ENCODE measurements at places on chromosomes 5 and 9.

GRCh38 chr5:35794684-35795375 lies 61.9 kb upstream of the IL7R start:
- no peak for DNase-seq

DNA sequence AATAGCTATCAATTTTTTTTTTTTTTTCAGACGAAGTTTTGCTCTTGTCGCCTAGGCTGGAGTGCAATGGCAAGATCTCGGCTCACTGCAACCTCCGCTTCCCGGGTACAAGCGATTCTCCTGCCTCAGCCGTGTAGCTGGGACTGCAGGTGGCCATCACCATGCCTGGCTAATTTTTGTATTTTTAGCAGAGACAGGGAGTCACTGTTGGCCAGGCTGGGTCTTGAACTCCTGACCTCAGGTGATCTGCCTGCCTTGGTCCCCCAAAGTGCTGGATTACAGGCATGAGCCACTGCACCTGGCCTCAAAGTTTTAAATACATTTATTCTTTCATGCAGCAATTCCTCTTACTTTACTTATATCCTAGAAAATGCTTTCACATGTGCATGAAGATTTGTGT lies 17.6 kb downstream of the TRIM14 start:
- DNase-seq = no peak

- no peak for DNase-seq
These were observed 592.1 kb downstream of the PRELID2 start for GRCh38 chr5:145243016-145243415.

GRCh38 chr5:116441223-116441622 lies 133.4 kb downstream of the SEMA6A start:
- no peak for DNase-seq

DNA sequence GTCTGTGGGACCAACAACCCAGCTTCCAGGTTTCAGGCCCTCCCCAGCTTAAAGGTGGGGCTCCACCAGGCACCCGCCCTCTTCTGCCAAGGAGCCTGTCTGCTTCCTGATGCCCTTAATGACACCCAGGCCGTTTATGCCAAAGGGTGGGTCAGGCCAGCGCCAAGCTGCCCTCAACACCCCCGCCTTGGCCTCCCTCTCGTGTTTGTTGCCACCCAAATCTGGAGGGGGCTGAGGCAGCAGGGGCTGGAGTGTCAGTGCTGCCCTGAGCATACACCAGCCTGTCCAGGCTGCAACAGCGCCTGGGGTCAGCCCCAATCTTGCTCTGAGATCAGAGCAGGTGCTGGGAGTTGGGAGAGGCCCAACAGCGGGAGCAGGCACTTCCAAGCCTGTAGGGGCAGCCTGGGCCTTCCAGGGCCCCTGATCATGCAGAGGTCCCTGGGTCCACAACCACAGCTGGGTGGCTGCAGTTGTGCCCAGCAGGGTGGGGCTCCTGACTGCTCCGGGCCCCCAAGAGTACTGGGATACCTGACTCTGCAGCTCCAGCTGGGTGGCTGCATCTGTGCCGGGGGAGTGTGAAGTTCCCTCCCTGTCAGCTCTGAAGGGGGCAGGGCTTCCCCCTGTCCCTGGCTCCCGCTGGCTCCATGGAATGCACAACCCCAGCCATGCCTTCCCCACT lies 34.5 kb upstream of the TYRP1 start:
- no peak for DNase-seq

GRCh38 chr9:117293206-117294114 lies 121.4 kb downstream of the ASTN2 start:
- no peak for DNase-seq

DNA sequence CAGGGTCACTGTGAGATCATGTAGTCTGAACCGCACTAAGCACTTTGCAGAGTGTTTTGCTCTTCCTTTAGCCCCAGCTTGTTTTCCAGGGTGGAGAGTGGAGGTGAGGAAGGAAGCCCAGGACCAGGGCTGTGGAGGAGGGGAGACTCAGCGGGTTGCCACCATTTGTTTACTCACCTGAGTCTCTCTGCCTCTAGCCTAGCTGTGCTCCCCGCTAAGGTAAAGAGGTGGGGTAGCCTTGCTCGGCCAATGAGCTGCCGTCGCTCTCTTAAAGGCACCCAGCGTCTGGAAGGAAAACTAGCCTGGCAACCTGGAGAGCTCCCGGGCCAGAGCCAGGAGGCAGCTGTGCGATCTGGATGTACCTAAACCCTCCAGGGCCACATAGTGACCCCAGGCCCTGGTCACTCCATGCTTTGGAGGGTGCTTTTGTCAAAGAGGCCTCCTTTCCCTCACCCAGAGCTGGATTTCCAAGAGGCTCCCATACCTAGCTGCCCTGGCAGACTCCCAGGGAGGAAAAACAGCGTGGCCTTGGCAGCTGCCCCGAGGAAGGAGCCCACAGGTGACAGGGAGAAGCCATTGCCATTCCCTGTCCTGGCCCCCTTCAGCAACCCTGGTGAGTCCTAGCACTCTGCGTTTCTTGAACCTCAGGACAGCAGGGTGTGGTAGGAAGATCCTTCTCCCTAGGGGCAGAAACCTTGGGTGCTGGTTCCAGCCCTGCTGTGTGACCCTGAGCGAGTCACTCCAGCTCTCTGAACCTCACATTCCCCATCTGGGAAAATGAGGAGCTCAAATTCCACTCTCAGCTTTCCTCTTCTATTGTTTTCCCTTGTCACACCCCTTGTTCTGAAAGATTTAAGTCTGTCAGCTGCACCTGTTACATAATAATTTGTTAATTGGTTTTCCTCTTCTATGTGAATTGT lies 42.4 kb upstream of the LARP1 start:
- no peak for DNase-seq
